ENCODE measurements at places on chromosomes 3 and 15.

DNA sequence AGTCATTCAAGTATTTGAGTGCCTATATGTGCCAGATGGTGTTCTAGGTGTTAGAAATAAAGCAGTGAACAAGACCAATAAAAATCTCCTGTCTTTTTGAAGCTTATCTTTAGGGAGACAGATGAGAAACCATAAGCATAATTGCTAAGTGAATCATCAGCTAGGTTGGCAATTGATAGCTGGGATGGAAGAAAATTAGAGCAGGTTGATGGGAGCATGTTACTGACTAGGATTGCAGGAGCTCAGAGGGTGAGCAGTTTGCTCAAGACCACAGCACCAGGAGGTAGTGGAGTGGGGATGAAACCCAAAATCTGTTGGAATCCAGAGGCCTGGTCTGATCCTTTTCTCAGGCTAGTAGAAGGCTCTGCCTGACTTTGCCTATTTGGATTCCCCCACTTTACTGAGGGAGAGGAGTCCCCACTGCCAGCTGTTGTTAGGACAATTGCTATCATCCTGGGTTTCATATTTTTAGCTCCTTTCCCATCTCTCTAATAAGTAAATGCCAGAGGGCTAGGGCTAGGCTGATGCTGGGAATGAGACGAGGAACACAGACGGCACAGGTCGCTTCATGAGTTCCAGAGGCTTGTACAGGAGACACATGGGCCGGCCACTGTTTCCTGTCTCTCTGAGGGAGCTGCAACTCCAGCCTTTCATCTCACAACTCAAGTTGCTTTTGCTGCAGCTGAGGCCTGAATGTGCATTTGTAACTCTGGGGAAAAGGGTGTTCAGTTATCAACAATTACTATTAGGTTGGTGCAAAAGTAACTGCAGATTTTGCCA, 102.9 kb downstream of the CACNA1D start:
- no peak for DNase-seq

DNA sequence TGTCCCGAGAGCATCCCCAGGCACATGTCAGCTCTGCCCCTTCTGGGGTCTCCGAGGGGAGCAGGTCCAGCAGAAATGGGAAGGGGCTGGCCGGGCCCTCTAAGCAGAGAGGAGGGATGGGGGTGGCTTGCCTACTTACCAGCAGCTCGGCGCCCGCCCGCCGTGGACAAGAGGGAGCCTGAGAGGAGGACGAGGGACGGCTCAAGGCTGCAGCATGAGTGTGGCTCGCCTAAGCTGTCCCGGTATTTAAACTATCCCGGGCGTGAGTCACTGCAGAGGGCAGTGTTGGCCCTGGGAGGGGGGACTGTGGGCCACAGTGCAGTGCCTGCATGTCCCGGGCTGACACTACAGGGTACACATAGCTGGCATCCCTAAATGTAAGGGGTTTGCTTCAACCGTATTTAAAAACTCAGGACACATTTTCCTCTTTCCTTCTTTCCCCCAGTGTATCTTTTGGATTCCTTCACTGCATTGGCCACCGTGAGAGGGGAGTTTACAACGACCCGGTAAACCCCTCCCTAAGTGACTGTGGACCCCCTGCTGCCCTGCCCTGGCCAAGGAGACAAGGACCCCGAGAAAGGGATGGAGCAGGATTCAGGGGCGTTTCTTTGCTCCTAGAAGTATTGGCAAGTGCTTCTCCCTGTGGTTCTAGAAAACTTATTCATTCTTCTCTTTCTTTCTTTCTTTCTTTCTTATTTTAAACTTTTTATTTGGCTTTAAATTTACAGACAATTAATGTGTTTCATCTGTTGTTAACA, at the start of gene LRRC15:
TSS of gene LRRC15 (minus strand) at position 222 of the 758 bp plus-strand sequence. CDS start 8,700 bp downstream, outside the sequence.
- no peak for DNase-seq

- no peak for DNase-seq
These were observed 61.5 kb downstream of the CHRD start for GRCh38 chr3:184441202-184441900.

GRCh38 chr3:159964166-159964973, 24.3 kb upstream of the IL12A start:
- no peak for DNase-seq

- DNase-seq, result no peak
These were observed 335.7 kb upstream of the PPP2R3A start for GRCh38 chr3:135629701-135630408.
